ENCODE measurements at places on chromosomes 1 and 21.

- no peak for DNase-seq
These were observed 37.6 kb upstream of the DPT start for GRCh38 chr1:168766568-168766967.

- no peak for DNase-seq
These were observed 88.9 kb downstream of the PGBD5 start for GRCh38 chr1:230337266-230337665.

DNA sequence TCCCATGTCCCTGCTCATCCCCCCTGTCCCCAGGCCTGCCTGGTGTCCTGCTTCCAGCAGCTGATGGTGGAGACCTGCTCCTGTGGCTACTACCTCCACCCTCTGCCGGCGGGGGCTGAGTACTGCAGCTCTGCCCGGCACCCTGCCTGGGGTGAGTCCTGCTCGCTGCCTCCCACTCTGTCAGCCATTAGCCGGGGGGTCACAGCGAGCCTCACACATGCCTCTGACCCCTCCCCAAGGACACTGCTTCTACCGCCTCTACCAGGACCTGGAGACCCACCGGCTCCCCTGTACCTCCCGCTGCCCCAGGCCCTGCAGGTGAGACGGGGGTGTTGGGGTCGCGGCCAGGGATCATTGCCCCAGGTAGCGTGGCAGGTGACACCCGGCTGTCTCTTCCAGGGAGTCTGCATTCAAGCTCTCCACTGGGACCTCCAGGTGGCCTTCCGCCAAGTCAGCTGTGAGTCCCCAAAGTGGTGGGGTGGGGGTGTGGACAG is 10.0 kb downstream of the SCNN1D start:
- DNase-seq, result peak; percentile 21

DNA sequence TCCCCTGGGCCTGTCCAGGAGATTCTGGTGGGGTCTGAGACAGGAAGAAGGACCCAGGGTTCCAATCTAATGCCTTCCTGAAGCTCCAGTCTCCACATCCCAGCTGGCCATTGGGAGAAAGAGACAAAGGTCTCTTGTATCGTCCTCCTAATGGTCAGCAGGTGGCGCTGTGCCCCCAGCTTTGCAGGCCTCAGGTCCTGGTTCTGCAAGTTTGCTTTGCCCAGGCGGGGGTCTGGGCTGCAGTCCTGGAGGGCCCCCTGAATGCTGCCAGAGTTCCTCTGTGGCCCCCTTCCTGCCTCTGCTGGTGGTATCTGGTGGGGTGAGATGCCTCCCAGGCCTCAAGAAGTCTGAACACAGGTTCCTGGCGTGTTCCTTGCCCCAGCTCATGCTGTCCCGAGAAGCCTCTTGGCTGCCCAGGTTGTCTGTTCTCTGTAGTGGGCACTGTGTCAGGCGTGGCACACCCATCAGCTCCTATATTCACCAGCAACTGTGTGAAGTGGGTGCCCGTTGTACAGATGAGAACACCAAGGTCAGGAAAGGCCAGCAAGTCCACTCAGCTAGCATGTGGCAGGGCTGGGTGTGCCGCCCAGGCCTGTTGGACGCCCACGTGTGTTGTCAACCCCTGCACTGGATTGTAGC is 33.8 kb upstream of the CSF3R start:
- DNase-seq, result peak; percentile 57

GRCh38 chr1:154813300-154813816 is 56.7 kb downstream of the KCNN3 start:
- peak; percentile 75 for DNase-seq

- no peak for DNase-seq
These were observed 108.0 kb upstream of the ST6GALNAC5 start for GRCh38 chr1:76759171-76759860.

DNA sequence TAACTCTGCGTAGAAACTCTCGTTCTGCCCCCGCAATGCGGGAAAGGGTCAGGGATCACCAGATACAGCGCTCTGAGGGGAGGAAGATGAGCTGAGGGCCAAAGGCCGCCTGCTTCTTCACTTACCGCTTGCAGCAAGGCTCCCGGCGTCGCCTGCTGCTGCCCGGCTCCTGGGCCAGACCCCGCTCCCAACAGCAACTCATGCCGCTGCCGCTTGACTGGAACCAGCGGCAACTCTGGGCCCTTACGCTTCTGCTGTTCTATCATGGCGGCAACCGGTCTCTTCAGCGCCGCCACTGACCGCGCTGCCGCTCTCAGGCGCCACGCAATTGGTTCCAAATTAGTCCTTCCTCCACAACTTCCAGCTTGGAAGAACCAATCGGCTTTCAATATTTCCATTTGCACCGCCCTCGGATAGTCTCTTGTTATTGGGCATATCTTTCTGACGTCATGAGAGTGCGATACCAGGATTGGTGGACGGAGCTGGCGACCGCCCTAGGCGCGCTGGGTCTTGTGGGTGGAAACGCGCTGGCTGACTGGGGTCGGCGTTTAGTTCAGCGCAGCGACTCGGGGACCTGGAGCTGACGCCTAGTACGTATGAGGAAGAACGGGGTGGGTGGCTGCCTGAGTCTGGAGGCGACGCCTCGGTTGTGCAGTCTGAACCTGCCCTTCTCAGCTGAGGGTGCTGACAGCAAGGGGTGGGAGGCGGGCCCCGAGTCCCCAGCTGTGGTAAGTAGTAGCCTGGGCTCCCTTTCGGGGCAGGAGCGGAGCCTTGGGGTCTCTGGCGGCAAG is at the start of the genes SNRNP40 and ZCCHC17:
Gene SNRNP40, minus strand, starts transcription at position 303 of the 791 bp plus-strand sequence. Its CDS starts 37 bp downstream, at position 266.
Gene ZCCHC17, plus strand, starts transcription at position 547 of the 791 bp plus-strand sequence. CDS start 13,067 bp downstream, outside the sequence.
- DNase-seq, result peak; percentile 98

DNA sequence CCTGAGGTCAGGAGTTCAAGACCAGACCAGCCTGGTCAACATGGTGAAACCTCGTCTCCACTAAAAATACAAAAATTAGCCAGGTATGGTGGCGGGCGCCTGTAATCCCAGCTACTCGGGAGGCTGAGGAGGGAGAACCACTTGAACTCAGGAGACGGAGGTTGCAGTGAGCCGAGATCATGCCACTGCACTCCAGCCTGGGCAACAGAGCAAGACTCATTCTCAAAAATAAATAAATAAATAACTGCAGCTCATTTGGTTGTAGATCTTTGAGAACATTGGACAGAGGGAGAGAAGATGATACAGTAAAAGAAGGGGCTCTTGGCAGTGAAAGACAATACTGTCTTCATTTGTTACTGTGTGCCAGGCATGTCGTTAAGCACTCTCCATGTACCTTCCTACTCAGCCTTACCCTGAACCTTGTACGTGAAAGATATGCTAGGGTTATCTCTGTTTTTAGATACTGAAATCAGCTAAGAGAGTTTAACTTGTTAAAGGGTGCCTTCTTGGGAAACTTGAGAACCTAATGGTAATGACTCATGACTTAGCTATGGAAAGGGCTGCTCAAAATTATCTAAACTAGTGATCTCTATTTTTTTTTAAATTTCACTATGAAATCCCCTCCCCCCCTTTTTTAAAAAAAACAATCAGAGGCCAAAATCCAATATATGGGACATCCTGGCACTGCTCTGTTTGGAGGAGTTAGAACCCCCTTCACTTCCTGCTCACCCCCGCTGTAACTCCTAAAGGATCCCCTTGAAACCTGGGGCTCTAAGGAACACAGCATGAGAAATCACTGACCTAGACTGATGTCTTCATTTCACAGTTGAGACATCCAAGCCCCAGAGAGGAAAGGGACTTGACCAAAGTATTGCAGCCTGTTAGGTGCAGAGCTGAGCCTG is 6.8 kb upstream of the KPNA6 start:
- DNase-seq, result no peak

DNA sequence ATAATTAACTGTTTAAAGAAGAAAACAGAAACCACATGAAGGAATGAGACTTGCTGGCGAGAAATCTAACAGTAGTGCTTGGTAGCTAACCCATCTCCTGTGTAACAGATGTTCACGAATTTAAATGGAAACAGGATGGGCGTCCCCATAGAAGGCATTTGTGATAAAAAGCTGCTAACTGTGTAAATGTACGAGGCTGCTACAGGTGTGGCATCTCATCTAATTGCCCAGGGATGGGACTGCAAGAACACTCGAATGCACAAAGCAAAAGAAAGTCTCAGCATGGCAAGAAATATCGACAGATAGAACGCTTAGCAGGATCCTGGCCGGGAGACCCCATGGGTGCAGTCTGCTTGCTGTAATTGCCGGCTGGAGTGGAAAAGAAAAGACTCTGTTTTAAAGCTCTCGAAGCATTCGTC is 112.7 kb downstream of the RUNX1 start:
- DNase-seq, result no peak

DNA sequence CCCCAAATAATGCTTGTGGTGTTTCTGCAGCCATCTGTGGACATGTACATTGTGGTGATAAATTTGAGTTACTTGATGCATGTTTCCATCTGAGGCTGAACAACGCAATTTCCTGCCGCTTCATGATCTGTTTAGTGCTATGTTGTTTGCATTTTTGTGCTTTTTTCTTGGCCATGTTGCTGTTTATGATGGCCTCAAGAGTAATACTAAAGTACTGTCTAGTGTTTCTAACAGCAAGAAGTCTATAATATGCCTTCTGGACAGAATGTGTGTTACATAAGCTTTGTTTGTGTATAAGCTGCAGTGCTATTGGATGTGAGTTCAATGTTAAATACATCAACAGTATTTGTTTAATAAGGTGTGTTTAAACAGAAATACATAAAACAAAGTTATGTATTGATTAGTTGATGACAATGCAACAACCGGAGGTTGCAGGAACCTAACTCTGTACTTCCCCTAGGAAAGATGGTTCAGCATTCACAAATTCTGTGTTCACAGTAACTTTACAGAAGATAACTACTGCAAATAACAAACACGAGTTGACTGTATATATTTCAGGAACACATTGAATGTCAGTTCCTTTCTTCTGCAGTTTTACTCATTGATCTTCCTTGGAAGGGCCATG is 114.8 kb upstream of the USP24 start:
- no peak for DNase-seq

DNA sequence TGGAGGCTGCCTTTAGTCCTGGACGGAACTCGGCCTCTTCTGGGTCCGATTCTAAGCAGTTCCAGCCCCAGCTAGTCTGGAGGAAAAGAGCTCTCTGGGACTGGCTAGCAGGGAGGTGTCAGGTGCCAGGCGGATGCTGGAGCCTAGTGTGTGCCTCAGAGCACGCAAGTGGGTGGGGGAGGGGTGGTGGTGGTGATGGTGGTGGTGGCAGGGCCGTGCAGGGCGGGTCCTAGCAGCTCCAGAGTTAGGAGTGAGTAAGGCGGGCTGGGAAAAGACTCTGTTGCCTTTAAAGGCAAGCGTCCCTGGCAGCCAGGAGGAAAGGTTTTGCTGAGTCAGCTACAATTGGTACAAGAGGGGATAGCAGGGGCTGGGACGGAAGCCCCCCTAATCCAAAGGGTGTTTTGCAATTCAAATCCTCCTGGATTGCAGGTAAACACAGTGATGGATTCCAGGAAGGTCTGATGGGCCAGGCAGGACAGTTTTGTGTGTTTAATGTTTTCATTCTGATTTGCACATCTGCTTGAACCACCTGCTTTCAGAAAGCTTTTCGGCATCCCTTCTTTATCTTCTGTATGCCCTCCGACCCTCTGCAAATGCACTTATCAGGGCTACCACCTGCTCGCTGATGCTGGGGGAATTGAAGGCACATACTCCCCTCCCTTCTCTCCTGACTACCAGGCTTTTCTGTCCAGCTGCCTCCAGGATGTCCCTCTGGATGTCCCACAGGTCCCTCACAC is 4.1 kb upstream of the SLC2A1 start:
- peak; percentile 36 for DNase-seq

GRCh38 chr1:10980094-10980577 is 32.3 kb upstream of the TARDBP start:
- no peak for DNase-seq

- no peak for DNase-seq
These were observed 47.0 kb downstream of the NEK2 start for GRCh38 chr1:211628417-211628816.

DNA sequence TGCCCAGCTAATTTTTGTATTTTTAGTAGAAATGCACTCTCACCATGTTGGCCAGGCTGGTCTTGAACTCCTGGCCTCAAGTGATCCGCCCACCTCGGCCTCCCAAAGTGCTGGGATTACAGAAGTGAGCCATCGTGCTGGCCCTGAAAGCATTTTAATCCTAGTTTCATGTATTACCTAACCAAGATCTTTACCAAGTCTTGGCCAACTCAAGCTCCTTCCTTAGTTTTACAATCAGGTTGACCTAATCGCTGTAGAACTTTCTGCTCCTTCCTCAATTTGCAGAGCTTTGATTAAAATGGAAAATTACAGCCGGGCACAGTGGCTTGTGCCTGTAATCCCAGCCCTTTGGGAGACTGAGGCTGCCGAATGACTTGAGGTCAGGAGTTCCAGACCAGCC is 3.2 kb upstream of the TMEM63A start:
- DNase-seq, result no peak

DNA sequence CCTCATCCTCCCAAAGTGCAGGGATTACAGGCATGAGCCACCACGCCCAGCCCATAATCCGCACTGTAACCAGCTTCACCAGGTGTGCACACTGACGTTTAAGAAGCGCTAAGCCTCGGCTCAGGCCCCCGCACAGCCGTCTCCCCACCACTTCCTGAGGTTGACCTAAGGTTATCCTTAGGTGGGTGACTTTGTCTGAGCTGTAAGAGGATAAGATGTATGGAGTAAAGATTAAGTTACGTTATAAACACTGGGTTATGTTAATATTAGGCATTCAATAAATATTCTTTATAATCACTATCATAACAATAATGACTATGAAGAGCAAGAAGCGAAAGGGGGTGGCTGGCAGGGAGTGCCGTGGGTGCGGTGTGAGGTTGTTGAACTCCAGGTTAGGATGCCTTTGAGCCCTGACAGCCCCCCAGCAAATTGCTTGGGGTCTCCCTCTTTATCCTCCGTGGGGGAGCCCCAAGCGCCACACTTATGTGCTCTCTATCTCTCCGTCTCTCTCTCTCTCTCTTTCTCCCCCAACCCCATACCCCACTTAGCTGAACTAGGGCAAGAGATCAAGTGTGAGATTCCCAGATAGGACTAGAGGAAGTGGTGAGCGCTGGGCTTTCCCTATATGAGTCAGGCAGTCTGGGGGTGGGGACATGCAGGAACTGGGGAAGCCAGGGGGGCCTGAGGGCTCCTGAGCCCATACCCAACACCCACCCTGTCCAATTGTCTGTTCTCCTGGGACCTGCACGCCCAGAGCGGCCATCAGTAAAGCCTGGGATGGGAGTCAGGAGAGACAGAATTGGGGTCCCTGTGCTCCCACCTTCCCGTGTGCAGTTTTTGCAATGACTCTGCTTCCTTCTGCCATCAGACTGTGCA is 7.6 kb downstream of the EFHD2 start:
- no peak for DNase-seq
